ENCODE measurements at places on chromosomes 11 and 22.

DNA sequence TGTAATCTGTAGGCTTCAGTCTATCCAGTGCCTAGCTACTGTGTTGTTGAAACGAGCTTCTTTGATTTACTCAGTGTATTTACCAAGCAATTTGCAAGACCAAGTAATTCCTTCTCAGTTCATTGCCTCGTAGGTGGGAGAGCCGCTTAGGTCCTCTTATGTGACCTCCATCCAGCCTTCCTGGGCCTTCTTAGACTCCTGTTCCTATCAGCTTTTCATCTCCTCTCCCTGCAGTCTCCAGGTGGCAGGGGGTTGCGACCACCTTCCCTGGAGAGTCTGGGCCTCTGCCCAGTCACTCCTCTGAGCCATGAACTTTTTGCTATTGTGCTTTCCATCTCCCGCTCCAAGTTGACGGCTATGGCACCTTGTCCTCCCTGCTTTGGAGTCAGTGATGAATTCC, 251.8 kb downstream of the KIRREL3 start:
- DNase-seq = no peak

DNA sequence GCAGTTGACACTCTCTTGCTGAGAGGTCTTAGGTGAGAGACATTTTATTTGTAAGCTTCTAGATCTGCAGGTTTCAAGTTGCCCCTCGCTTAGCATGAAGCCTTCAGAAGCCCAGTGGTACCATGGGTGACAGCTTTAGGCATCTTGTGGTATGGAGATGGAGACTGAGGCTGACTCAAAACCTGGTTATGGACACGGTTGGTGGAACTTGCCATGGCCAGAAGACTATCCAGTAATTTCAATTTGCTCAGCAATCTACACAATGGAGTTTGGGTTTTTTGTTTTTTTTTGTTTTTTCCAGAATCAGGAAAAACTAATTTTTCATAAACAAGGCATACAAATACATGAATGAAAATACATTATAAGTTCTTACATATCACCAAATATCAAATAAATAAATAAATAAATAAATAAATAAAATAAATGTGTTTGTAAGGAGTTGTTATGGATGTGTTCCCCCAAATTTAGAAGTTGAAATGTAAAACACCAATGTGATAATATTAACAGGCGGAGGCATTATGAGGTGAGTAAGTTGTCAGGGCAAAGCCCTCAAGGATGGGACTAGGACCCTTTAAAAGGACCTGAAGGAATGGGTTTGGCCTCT, 22.6 kb downstream of the ETS1 start:
- DNase-seq = no peak

- no peak for DNase-seq
These were observed 115.7 kb upstream of the C11orf87 start for GRCh38 chr11:109306322-109306721.

GRCh38 chr22:44536411-44536810, 38.4 kb upstream of the RTL6 start:
- peak; percentile 19 for DNase-seq

GRCh38 chr11:27467181-27467913, 5.2 kb downstream of the LGR4 start:
- DNase-seq = no peak

DNA sequence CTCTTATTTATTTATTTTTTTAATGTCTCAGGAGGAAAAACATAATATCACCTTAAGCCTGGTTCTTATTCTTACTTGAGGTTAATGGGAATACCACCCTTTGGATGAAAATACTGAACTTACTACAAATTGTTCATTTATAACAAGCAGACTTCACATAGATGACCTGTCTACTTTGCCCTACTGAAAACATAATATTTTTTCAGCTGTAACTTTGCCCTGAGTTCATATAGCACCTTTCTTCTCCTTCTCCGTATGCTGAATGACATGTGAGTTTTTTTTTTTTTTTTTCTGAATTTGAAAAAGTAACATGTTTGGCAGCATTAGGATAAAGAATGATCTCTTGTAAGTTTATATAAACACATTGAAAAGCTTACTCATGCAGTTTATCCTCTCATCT, 186.8 kb downstream of the TMEM135 start:
- no peak for DNase-seq

DNA sequence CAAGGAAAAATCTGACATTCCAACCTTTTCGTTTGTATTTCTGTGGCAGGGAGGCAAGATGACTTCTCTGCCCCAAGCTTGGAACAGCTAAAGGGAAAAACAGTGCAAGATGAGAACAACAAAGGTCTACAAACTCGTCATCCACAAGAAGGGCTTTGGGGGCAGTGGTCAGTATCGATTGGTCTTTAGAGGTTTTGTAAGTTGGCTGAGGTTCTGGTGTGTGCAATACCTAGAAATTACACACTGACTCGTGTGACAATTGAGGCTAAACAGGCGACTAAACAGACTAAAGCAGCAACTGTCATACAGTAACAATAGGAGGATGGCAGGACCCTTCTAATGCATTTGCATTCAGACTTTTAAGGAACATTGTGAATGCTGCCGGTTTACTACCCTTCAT, 994 bp downstream of the DEPDC5 start:
- no peak for DNase-seq

GRCh38 chr11:96045622-96046456, 121.9 kb upstream of the MTMR2 start:
- DNase-seq = no peak

DNA sequence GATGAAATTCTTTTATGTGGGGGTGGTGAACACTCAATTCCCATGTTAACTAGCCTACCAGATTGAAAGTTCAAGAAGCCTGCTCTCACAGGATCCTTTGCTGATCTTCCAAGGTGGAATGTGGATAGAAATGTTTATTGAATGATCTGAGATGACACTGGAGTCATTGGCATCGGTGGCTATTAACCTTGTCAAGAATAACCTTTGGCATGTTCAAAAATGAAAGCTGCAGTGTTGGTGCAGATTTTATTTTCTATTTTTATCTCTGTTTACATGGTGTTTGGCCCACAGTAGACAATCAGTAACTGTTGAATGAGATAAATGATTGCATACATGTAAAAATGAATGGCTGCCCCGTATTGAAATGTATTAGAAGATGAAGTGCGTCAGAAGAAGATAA, 19.0 kb downstream of the MCAM start:
- no peak for DNase-seq

- no peak for DNase-seq
These were observed 98.0 kb upstream of the TBCEL start for GRCh38 chr11:120925944-120926343.

DNA sequence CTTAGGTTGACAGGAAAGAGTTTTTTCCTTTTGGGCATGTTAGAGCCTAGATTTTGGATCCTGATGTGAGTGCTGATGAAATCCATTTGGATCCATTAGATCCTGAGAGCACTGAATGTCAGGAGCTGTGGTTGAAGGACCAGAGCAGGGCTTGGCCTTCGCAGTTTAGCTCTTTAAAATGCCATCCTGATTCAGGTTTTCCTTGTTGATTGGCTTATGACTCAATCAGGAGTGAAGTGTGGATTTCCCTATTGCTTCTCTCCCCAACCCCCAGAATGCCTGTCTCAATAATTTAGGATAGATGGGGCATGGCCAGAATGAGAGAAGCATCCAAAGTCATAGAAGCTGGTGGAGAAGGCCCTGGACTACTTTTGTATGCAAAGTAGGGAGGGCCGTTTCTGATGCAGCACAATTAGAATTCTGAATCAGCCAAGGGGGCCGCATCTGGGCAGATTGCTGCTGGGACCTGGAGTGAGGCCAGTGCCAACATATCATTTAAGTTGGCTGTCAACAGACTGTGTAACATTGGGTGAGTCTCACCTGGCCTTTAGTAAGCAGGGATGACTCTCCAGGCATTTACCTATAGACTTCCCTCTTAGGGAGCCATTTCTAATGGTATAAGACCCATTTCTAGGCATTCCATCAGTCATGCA, 80.5 kb downstream of the TEAD1 start:
- DNase-seq = no peak

GRCh38 chr22:44846726-44847275, 94.4 kb downstream of the ARHGAP8 start:
- no peak for DNase-seq

- DNase-seq = no peak
These were observed 3.9 kb upstream of the SMIM38 start for GRCh38 chr11:69151836-69152235.

- no peak for DNase-seq
These were observed at the start of gene TRIM49D1 for GRCh38 chr11:89922195-89922660. Gene TRIM49D1 (minus strand): TSS chr11:89922245. CDS start chr11:89917710, 4,535 bp downstream.

- no peak for DNase-seq
These were observed 22.4 kb downstream of the ENTHD1 start for GRCh38 chr22:39871008-39871798.

DNA sequence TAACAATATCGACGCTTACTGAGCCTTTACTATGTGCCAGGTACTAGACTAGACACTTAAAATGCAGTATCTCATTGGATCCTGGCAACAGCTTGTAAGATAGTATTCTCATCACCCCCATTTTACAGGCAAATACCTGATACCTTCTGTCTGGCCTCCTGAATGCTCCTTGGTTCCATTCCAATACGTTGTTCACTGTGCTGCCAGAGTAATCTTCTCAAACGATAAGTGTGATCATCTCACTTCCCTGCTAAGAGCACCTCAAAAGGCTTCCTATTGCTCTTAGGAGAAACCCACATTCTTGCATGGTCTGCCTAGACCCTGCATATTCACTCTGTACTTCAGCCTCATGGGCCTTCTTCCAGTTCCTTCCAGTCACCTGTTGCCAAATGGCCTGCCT, 1.3 kb upstream of the NRIP3 start:
- no peak for DNase-seq

DNA sequence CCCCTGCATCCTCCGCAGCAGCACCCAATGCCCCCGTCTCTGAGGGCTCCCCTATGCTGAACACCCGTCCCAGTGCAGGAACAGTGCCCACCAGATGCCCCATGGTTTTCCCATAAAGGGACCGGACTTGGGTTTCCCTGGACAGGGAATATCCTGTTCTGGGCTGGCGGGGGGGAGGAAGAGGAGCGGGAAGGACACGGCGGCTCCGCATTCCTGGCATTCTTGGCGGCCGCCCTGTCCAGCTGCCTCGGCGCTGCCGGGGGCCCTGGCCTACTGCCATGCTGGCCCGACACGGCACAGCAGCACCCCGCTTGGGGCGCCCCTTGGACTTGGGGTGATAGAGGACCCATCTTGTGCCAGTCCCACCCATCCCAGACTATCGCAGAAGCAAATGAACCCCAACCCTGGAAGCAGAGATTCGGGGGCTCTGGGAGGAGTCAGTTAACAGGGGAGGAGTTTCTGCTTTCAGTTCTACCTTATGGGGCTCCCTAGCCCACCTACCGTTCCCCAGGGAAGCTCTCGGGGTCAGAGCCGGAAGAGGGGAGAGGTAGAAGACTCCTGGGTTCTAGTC, 23.7 kb upstream of the CBX7 start:
- no peak for DNase-seq

GRCh38 chr11:2155511-2155910, 5.5 kb downstream of the INS start:
- no peak for DNase-seq

- peak; percentile 6 for DNase-seq
These were observed 20.6 kb downstream of the IFT27 start for GRCh38 chr22:36755316-36755715.

DNA sequence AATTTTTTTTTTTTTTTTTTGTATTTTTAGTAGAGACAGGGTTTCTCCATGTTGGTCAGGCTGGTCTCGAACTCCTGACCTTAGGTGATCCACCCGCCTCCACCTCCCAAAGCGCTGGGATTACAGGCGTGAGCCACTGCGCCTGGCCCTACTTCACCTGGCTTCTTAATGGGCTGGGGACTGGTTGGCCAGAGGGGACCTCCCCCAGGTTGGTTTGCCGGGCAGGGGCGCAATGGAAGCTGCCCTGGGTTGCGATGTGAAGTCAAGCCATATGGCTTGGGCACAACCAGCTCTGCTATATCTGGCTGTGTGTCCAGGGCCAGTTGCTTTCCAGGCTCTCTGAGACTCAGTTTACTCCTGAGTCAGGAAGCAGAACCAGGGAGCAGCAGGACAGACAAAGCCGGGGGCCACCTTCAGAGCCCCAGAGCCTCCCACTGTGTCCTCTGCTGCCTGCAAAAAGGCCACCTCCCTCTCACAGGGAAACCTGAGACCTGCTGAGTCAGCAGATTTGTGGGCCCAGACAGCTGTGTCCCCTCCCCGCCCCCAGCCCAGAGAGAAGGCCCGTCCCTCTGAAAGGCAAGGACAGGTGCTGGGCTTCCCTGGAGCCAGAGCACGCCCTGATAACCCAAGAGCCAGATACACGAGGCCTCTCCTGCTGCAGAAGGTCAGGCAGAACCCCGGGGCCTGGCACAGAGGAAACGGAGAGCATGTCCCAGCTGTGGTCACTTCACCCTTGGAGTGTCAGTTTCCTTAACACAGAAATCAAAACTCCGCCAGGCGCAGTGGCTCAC, 29.2 kb upstream of the DAGLA start:
- no peak for DNase-seq

- DNase-seq = no peak
These were observed 498.3 kb upstream of the TENM4 start for GRCh38 chr11:79939111-79939510.

GRCh38 chr22:24473284-24473683, 21.8 kb upstream of the UPB1 start:
- no peak for DNase-seq

- no peak for DNase-seq
These were observed 457 bp downstream of the SSTR3 start for GRCh38 chr22:37211866-37212173.

DNA sequence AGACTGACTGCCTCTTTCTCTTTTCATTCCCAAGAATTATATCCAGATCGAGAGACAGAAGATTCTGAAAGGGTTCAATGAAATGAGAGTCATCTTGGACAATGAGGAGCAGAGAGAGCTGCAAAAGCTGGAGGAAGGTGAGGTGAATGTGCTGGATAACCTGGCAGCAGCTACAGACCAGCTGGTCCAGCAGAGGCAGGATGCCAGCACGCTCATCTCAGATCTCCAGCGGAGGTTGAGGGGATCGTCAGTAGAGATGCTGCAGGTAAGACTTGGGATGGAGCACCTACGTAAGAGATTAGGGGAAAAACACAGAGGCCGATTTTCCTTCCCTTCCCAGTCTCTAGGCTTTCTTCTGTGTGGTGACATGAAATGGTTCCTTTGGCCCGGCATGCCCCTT, 8.7 kb downstream of the TRIM22 start:
- DNase-seq = no peak

DNA sequence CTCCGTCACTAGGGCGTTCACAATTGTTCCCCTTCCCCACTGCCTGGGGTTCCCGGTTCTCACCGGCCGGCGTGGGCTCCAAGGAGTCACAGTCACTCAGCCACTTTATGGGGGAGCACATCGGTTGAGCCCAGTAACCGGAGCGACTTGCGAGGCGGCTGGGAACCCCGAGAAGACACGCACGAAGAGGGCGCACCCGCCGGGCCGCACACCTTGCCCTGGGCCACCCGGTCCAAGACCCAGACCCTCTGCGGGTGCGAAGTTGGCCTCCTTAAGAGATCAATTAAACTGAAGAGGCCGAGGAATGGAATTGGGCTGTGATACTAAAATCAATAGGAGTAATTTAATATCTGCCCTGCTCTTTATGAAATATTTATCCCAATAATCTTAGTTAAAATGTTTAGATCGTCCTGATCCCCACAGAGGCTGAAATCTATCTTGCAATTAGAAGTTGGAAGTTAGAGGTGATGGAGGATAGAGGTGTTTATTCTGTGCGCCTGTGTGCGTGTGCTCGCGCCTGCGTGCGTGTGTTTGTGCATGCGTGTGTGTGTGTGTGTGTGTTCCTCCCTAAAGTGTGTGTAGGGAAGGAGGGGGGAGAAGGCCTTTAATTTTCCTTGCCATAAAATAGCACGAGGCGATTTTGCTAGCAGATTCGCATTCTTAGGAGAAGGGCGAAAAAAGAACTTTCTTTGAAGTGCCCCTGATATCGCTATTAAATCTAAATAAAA, 954 bp upstream of the MN1 start:
- DNase-seq = no peak

GRCh38 chr11:105968021-105968697, 53.9 kb downstream of the MSANTD4 start:
- no peak for DNase-seq
